ENCODE measurements at places on chromosomes 16 and 17.

DNA sequence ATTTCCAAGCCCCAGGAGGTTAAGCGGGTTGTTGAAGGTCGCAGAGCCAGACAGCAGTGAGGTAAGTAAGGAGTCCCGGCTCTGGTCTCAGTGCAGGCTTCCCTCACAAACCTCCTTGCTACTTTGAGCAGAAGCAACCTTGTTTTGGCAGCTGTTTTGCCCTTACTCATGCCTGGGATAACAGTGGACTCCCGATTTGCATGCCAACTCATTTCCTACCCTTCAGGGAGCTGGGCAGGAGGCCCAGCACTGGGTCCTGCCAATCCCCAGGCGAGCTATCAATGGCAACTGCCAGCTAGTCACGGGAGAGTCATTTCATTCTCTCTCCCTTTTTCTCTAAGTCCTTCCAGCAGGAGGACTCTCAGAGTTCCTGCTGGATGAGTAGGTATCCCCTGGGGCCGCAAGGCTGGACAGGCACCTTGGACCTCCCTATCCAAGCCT is 72.0 kb upstream of the KSR1 start:
- no peak for DNase-seq

DNA sequence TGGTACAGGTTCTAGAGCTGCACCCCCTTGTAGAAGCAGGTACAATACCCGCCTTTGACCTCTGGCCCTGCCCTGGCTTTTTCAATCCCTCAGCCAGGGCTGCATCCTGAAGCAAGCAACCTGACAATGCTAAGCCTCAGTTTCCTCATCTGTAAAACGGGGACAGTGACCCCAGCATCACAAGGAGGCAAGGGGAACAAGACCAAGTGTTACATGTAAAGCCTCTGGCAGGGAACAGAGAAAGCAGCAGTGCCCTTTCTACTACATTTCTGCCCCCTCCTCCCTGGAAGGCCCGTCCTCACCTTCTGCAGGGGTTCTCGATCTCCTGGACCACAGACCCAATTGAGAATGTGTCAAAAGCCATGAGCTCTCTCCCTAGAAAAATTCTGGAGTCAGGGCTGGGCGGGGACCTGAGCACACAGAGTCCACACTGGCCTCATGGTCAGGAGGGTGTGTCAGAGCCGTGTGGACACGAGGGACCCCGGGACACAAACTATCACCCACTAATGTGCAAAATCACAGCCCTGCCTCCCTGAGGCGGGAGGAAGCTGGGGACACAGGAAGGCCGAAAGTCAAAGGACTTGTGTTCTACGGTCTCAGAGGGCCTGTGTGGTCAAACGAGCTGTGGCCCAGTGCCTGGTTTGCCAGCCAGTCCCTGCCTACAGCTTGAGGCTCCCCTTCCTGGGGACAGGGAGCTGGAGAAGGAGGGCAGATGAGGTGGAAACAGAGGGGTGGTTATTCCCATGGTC is 27.5 kb downstream of the LRRC75A start:
- no peak for DNase-seq

GRCh38 chr17:82047914-82048570 is 3.6 kb downstream of the RFNG start:
- DNase-seq, result no peak

- no peak for DNase-seq
Measured at GRCh38 chr17:43917348-43918025, 10.2 kb upstream of the MPP2 start.

- DNase-seq, result no peak
Measured at GRCh38 chr16:1257561-1258224, 1.8 kb downstream of the TPSD1 start.

- no peak for DNase-seq
Measured at GRCh38 chr17:33989361-33990148, 265.5 kb upstream of the CCL2 start.

DNA sequence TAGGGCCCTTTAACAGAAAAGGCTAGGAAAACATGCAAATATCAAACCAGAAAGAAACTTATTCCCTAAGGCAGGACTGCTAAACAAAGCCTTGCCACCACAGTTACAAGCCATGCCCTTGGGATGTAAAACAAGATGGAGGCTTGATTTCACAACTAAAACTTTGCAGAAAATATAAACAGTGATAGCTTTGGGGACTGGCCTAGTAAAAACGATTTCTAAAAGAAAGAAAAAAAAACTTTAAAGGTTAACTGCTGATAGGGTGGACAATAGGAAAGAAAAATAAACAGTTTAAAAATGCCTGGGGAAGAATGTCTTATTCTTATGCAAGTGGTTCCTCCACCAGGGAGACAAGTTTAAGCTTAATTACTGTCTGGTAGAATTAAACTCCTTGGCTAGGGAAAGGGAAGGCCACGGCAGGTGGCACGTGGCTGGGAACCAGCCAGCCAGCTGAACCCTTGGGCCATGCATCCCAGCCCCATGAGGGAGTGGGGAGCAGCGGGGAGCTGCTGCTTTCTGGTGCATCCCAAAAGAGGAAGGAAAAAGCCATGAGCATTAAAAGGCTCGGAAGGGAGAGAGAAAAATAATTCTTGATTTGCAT is 10.7 kb upstream of the TMC5 start:
- no peak for DNase-seq

GRCh38 chr16:35628976-35629375 is 2169.6 kb downstream of the TP53TG3F start:
- no peak for DNase-seq

DNA sequence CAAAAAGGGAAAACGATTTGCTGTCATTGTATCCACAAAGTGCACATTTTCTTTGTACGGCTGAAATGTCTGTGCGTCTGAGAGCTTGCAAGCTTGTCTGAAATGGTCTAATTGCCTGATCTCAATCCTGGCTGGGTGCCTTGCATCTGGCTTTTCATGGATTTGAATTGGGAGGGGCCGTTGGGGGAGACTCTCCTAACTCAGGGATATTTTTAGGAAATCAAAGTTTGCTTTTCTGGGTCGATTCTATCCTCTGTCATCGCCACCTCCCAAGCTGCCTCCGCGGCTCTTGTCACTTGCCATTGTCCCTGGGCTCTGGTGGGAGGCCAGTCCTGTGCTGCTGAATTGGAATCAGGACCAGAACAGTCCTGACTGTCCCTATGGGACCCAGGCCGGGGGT is 33.3 kb upstream of the MGAT5B start:
- DNase-seq, result no peak

- no peak for DNase-seq
Measured at GRCh38 chr17:68835071-68835470, 120.1 kb downstream of the ABCA8 start.

DNA sequence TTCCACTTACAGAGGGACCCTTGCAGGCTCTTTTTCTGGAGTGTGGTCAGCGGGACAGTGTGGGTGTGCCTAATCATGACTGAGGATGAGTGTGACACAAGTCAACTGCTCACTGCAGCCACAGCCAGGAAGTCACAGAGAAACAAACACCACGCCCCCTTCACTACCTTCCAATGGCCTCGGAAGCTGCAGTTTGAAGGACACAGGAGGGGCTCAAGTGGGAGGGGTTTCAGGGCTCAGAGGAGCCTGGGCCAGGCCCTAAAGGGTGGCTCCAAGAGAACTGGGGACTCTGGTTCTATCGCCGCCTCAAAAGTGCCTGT is 116.2 kb upstream of the SDK2 start:
- no peak for DNase-seq

- DNase-seq, result no peak
Measured at GRCh38 chr17:70499067-70499786, 329.9 kb downstream of the KCNJ2 start.

- DNase-seq, result no peak
Measured at GRCh38 chr16:1201444-1201843, 23.6 kb downstream of the TPSG1 start.

DNA sequence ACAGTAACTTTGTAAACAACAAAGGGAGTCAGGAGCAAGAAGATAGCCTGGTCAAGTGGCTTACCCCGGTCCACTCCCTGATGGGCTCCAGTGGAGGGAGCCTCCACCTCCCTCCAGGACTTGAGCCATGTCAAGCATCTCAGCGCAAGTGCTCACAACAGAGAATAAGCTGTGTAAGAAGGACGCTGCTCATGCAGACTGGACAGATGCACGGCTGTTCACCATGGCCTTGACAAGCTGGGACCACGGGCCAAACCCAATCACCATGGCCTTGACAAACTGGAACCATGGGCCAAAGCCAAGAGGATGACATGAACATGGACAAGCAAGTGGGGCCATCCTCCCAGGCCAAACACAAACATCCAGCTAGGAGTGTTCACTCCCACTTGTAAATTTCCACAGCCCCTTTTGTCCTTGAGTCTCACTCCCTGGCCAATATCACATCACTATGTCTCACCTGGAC is 3.4 kb upstream of the PITPNM3 start:
- DNase-seq, result no peak

DNA sequence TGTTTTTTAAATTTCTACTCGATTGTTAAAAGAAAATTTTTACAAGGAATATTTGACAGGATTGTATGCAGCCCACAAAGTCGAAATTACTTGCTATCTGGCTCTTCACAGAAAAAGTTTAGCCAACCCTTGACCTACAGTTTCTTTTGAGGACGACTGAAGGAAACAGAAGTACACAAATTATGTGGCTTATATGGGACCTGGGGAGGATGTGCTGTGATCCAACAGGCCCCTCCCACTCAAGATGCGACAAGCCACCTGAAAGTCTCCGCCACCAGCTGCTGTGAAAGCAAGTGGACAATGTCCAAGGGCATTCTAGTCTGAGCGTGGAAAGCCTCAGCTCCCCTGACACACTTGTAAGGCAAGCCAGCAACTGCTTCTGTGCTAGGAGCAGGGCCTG is 42.4 kb upstream of the SLC25A19 start:
- DNase-seq, result no peak

GRCh38 chr16:11682655-11683096 is 14.4 kb downstream of the SNN start:
- DNase-seq, result no peak

GRCh38 chr16:27318392-27319256 is 4.8 kb downstream of the IL4R start:
- no peak for DNase-seq

GRCh38 chr17:49249292-49249794 is 18.8 kb upstream of the PHOSPHO1 start:
- no peak for DNase-seq

GRCh38 chr16:66155933-66156332 is 210.6 kb upstream of the CDH5 start:
- no peak for DNase-seq

DNA sequence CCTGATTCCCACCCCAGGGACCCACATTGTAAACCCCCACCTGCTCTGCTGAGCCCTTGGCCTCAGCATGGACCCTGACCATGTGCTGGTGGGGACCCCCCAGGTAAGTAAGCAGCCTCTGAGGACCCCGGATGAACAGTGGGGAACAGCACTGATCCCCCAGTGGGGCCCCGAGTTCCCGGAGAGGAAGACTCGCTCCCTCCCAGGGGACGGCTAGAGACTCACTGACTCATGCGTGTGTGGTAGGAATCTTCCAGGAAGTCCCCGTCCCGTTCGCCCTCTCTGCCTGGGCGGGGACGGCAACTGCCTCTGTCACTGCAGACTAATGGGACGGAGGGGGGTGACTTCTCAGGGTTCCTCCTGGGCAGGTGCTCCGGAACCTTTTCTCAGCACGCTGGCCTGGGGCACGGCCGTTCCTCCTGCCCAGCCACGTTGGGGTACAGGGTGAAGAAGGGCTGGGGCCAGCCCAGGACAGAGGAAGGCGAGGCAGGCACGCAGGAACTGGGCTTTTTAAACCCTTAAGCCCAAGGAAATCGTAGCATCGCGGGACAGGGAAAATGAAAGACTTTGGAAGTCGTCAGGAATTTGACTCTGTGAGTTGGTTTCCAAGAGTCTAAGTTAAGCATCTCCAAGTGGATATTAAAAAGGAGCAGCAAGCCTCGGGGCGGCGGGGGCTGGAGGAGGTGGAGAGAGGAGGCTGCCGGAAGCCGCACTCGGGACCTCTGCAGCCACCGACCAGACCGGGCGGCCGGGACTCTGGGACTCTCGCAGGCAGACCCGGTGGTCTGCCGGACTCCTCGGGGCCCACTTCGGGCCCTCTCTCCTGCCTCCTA is 178.7 kb downstream of the SEC14L1 start:
- DNase-seq, result no peak

GRCh38 chr17:35898283-35899070 is 18.3 kb upstream of the CCL5 start:
- DNase-seq, result no peak

GRCh38 chr16:50816901-50817555 is 75.1 kb downstream of the CYLD start:
- DNase-seq, result no peak

- DNase-seq, result no peak
Measured at GRCh38 chr17:48860456-48860855, 29.6 kb downstream of the CALCOCO2 start.

DNA sequence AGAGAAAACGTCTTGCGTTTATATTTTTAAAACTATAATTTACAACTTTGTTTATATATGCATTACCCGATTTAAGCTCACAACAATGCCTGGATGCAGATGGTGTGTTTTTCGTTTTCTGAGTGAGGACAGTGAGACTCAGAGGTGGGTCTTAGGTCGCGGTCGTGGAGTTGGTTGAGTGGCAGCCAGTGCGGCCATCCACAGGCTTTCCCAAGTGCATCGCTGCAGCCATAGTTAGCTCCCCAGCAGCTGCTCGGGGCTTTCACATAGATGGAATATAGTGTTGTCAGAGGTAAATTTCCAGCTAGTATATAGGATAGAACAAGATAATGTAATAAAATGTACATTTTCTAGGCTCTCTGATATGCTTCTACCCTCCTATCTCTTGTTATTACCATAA is 417.8 kb downstream of the CDH13 start:
- DNase-seq, result no peak

DNA sequence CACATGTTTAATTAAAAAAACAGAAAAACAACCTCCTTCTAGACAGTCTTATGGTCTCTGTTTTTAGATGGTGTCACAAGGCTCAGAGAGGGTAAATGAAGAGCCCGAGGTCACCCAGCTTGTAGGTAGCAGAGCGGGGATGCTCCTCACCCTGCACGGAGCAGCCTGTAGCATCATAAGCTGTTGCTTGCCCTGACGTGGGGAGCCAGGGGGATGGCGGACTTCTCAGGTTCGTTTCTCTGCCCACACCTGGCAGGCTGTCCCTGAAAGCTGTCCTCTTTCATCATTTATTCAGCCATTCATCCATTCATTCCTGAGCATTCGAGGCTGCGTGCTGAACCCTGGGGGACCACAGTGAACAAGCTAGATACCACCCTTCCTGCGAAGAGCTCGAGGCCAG is 75.7 kb upstream of the KSR1 start:
- DNase-seq, result no peak

- no peak for DNase-seq
Measured at GRCh38 chr17:14768923-14769322, 468.0 kb downstream of the HS3ST3B1 start.

- DNase-seq, result no peak
Measured at GRCh38 chr17:2545393-2545792, 33.7 kb upstream of the METTL16 start.

GRCh38 chr16:48244080-48244862 is at the start of gene LONP2:
Gene LONP2 (plus strand): TSS chr16:48244300. CDS start chr16:48244389, 89 bp downstream.
- peak; percentile 86 for DNase-seq

DNA sequence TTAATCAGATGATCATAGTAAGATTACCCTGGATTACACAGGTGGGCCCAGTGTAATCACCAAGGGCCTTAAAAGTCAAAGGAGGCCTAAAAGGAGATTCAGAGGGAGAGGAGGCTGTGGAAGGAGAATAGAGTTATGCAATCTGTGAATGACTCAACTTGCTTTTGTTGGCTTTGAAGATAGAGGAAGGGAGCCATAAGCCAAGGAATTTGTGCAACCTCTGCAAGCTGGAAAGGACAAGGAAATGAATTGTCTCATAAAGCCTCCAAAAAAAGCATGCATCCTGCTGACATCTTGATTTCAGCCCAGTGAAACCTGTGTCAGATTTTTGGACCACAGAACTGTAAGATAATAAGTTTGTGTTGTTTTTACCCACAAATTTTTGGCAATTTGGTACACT is 109.6 kb downstream of the CNTNAP4 start:
- DNase-seq, result no peak

All from activated CD8-positive, alpha-beta memory T cell treated with anti-CD3 and anti-CD28 coated beads for 48 hours (primary cell).